ENCODE measurements at places on chromosomes 16 and 17.
A peak's percentile ranks its signal among the peaks of the same experiment; 100 is the strongest.

GRCh38 chr17:49575679-49576087, at the start of gene NXPH3:
Gene NXPH3 (plus strand): TSS chr17:49575871. CDS start chr17:49576220, 349 bp downstream.
- peak; percentile 14 for DNase-seq

DNA sequence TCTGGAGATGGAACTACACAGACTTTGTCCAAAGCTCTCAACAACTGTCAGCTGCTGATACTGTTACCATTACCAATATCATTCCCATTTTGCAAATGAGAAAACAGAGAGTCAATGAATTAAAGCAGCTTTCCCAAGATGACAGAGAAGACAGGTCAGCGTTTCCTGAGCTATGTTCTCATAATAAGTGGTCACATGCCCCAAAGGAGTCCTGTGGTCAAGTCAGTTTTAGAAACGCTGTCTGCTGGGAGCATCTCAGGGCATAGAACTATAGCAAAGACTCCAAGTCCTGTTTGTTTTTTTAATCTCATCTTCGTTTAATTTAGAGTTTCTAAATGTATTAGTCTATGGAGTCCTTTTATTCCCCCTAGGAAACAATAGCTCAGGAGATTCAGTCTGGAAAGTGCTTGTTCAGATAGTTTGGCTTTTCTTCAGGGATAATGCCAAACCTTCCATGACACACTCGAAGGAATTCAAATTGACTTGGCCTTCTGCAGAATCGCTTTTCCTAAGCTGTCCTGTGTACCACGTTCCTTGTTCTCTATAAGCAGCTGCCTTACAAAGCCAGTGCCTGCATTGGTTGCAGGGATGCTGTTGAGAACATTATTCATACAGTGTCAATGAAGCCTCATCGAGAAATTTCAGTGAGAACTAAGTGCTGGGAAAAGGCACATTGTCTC, 12.1 kb downstream of the CCDC42 start:
- DNase-seq = no peak

DNA sequence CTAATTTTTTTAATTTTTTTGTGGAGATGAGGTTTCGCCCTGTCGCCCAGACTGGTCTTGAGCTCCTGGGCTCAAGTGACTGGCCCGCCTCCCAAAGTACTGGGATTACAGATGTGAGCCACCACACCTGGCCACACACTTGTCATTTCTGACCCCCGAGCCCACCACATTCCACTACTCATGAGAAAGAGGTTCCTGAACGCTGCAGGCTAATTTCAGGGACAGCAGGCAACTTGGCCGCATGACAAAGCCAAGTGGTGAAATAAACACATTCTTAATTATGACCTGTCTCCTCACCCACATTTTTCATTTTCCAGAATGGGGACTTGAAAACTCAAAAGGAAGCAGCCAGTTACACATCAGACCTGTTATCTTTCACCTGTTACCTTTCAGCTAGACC, 114.5 kb downstream of the ABCC6 start:
- DNase-seq = no peak

- DNase-seq = no peak
These were observed 3.7 kb upstream of the SSTR2 start for GRCh38 chr17:73160980-73161630.

- DNase-seq = no peak
These were observed 72.7 kb downstream of the SOX9 start for GRCh38 chr17:72193391-72194106.

- DNase-seq = no peak
These were observed 14.5 kb upstream of the GPRC5C start for GRCh38 chr17:74417178-74418045.

DNA sequence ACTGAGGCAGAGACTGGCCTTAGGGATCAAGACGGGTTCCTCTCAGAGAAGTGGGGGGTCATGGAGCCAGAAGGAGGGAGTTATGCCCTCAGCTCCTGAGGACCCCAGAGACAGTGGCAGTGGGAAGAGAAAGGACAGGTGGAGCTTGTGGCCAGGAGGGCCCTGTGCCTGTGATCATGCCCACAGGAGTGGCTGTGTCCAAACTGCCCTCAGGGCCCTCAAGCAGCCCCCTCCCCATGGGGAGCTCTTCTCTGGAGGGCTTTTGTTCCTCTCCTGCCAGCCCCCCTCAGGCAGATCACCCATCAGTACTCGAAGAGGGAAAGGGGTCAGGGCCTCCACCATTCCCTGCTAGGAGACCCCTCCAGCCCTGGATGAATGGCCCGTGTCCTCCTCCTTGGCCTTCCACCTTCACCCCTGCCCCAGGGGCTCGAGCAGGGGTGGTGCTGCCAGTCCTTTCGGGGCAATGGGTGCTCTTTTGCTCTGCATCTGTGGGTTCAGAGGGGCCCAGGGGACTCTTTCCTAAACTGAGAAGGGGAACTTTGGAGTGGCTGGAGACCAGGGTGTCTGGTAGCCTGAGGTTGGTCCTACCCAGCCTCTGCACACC, 52.7 kb downstream of the BEAN1 start:
- no peak for DNase-seq

DNA sequence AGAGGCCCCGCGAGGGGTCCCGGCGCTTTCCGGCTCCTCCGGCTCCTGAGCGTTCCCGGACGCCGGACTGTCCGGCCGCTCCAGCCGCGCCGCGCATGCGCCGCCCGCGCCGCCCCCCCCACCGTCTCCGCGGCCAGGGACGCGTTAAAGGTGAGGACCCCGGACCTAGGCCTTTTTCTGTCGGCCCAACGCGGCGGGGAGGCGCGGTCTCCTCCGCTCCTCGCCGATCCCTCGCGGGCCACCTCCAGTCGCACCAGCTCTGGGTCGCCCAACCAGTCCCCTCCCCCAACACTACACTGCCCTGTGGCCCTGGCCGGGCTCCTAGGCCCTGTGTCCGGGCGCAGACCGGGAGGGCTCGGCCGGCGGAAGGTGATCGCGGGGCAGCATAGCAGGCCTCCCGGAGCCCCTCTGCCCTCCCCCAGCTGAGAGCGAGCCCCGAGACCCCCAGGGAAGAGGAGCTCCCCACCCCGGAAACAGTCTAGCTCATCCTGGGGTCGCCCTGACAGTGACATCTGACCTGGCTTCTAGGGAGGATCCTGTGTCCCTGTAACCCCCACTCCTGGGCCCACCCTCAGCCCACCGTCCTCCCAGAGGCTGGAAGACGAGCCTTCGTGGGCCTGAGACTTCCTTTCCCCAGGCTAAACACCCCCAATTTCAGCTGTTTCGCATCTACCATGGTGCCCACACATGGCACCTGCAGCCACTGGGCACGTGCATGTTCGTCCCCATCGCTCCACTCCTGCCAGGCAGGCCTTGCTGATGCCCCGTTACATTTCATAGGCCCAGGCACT, 14.7 kb upstream of the BCAR1 start:
- no peak for DNase-seq

GRCh38 chr17:47945529-47946508, 4.4 kb downstream of the PNPO start:
- no peak for DNase-seq

DNA sequence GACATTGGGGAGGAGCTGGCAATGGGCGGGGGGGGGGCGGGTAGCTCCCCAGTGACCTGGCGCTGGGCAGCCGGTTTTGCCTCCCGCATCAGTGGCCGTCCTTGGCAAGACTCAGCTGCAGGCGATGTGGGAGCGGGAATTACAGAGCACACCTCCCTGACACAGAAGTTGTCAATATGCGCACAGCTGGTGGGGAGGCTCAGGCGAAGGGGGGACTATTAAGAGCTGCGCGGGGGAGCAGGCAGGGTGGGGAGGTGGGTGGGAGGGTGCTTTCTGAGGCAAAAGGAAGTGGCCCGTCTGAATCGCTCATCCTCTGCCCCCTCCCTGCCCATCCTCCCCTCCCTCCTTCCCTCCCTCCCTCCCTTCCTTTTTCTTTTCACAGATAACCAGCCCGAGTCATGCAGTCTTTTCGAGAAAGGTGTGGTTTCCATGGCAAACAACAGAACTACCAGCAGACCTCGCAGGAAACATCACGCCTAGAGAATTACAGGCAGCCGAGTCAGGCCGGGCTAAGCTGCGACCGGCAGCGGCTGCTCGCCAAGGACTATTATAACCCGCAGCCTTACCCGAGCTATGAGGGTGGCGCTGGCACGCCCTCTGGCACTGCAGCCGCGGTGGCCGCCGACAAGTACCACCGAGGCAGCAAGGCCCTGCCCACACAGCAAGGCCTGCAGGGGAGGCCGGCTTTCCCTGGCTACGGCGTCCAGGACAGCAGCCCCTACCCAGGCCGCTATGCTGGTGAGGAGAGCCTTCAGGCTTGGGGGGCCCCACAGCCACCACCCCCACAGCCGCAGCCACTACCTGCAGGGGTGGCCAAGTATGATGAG, 44.0 kb downstream of the SREBF1 start:
- no peak for DNase-seq

DNA sequence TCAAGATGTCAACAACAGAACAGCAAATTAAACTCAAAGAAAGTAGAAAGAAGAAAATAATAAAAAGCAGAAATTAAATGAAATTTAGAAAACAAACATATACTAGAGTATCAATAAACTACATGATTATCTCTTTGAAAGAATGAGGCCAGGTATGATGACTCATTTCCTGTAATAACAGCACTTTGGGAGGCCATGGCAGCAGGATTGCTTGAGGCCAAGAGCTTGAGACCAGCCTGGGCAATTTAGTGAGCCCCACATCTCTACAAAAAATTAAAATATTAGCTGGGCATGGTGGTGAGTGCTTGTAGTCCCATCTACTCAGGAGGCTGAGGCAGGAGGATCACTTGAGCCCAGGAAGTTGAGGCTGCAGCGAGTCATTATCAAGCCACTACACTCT, 232.5 kb downstream of the RAB11FIP4 start:
- no peak for DNase-seq

DNA sequence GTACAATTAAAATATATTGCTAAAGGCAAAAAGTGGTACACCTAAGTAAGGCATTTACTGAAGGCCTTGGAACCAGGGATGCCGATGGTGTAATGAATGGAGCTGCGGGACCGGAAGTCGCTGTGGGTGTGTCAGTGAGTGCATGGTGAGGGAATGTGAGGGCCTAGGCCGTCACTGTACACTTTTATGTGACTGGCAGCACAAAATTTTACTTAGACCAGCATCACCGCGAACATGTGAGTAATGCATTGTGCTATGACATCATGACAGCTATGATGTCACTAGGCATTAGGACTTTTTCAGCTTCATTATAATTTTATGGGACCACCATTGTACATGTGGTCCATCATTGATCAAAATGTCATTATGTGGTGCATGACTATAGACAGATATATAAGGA, 14.7 kb downstream of the ALOX15B start:
- no peak for DNase-seq

GRCh38 chr17:550041-550398, 164.6 kb downstream of the VPS53 start:
- no peak for DNase-seq

- DNase-seq = no peak
These were observed 11.6 kb downstream of the TEKT5 start for GRCh38 chr16:10683170-10683569.

DNA sequence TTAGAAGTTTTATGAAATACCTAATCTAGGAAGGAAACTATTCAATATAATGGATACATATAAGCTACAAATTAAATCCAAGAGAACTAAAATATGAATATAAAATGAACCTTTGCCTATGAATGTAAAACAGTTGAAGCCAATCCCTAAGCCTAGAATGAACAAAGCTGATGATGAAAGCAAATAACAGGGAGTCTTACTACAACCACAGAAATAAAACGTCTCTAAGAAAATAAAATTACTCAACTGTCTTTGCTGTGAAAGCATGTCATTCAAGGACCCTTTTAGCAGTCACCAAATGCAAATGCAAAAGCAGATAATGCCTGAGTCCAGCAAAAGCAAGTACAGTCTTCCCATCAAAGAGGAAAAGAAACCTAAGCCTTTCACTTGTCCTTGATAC, 23.0 kb downstream of the FAM222B start:
- DNase-seq = no peak

GRCh38 chr16:12942861-12943260, 41.5 kb downstream of the SHISA9 start:
- DNase-seq = no peak

- DNase-seq = no peak
These were observed 43.0 kb upstream of the TMEM97 start for GRCh38 chr17:28276011-28276410.

GRCh38 chr16:57072616-57073275, 19.6 kb upstream of the CPNE2 start:
- no peak for DNase-seq

GRCh38 chr16:3038896-3039295, 2.2 kb upstream of the BICDL2 start:
- no peak for DNase-seq

Data from activated naive CD8-positive, alpha-beta T cell treated with anti-CD3 and anti-CD28 coated beads, Interleukin-2, amount 50 U/mL, for 16 hours (primary cell).